Spleen (tissue), 13 donors: ENCODE measurements at places on chromosomes 4 and X. TPM values are rescaled to one million over a fixed set of nuclear protein-coding genes. Genes with fewer than 3 reads are reported as not detected.

Gene CYSLTR1
- total RNA-seq = 16.8 TPM

Gene NDNF
- not detected for total RNA-seq

Gene FAM9B
- total RNA-seq = not detected

DNA sequence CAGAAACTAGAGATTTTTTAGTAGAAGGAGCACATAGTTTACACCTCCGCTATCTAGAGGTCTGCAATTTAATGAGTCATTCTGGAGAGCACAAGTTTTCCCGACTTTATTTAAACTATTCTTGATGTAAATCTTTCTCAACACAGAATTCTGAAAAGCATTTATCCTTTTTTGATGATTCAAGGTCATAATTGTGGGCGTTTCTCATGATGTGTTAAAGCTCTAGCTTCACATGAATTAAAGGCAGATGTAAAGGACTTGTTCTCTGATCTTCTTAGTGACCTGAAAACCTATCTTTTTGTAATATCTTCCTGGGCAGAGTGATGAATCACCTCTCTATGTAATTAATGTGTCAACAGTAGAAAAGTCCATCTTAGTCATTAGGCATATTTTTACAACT, 128.8 kb downstream of the COMMD8 start:
- H3K36me3 ChIP-seq = no peaks in the 10 kb centered on the region
- H3K27ac ChIP-seq = no peak overlapping the region
- no peak overlapping the region for H3K4me3 ChIP-seq
- no peak for DNase-seq
- H3K27me3 ChIP-seq = no peaks in the 10 kb centered on the region

Gene ADH7
- not detected for total RNA-seq

Gene POLA1
- 10.4 TPM for total RNA-seq

Gene POF1B
- total RNA-seq = 3.8 TPM

Gene RNF128
- total RNA-seq = 0.60 TPM

- no peak for DNase-seq
- no peaks in the 10 kb centered on the region for H3K36me3 ChIP-seq
- peak overlapping the region; percentile 77 for H3K27ac ChIP-seq
- H3K4me3 ChIP-seq = no peak overlapping the region
- no peaks in the 10 kb centered on the region for H3K27me3 ChIP-seq
- H3K4me1 ChIP-seq = peaks cover 61% of the 10 kb centered on the region
These were observed 90.4 kb upstream of the RASGEF1B start for GRCh38 chr4:81562093-81562492.

DNA sequence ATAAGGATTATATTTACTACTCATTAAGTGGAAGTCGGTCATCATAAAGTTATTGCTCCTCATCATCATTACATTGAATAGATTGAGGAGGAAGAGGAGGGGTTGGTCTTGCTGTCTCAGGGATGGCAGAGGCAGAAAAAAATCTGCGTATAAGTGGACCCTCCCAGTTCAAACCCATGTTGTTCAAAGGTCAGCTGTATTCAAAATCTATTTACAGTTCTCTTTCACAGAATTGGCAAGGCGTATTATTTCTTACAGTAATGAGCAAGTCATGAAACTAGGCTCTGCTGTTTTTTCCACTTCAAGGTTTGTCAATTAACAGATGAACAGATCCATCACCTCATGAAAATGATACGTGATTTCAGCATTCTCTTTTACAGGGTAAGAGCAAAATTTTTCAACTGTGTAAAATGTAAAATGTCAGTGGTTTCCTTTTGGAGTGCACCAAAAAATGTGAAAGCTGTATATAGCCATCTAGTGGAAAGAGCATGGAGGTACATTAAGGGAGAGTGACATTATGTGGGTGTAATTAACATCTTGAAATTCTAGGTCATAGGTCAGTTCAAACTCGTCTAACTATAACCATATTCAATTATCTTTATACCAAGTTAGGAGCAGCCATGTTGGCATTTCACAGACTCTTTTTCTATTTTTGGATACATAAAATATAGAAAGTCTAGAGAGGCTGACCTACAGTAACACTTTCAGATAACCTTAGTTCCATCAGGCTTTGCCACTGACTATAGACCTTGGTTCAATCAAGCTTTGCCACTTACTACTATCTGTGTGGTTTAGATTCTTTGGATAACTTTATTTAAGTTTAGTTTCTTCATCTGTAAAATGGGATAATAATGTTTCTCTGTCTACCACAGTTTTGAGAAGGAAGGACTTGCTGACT, 30.1 kb downstream of the NEIL3 start:
- peaks cover 5% of the 10 kb centered on the region for H3K4me1 ChIP-seq
- no peak overlapping the region for H3K4me3 ChIP-seq
- H3K27me3 ChIP-seq = no peaks in the 10 kb centered on the region
- no peak overlapping the region for H3K27ac ChIP-seq

Gene RBM3
- 361 TPM for total RNA-seq

- no peak for DNase-seq
- H3K36me3 ChIP-seq = peaks cover 13% of the 10 kb centered on the region
- H3K4me3 ChIP-seq = no peak overlapping the region
- no peaks in the 10 kb centered on the region for H3K27me3 ChIP-seq
- H3K4me1 ChIP-seq = peaks cover 14% of the 10 kb centered on the region
These were observed 22.6 kb downstream of the SLC25A4 start for GRCh38 chr4:185165605-185166063.

- no peak for DNase-seq
- no peaks in the 10 kb centered on the region for H3K36me3 ChIP-seq
- peaks cover 3% of the 10 kb centered on the region for H3K4me1 ChIP-seq
- peaks cover 7% of the 10 kb centered on the region for H3K27me3 ChIP-seq
These were observed 26.8 kb upstream of the ATXN3L start for GRCh38 chrX:13346646-13347045.

Gene SPIN2B
- 15.2 TPM for total RNA-seq

- DNase-seq = no peak
- H3K27ac ChIP-seq = no peak overlapping the region
- H3K36me3 ChIP-seq = peaks cover 98% of the 10 kb centered on the region
- no peaks in the 10 kb centered on the region for H3K4me1 ChIP-seq
- H3K27me3 ChIP-seq = no peaks in the 10 kb centered on the region
These were observed 70.3 kb upstream of the DDX60 start for GRCh38 chr4:168388890-168389289.

Gene EDA
- total RNA-seq = 3.5 TPM

DNA sequence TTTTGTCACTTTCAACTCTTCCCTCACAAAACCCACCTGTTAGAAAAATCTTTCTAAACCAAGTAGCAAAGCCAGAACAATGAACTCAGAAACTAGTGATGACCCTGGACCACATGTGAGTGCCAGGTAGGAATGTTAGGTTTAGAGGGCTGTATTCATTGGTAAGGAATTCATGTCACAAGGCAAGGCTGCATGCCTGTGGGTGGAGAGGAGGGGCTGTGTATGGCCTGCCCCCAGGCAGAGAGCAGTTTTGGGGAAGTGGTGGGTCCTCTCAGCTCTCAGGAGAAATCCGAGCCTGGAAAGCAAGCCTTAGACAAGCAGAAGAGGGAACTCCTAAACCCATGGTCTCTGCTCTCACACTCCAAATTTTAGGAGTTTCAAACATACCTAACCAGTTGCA, 2.4 kb downstream of the RNF175 start:
- peaks cover 5% of the 10 kb centered on the region for H3K4me1 ChIP-seq
- H3K27me3 ChIP-seq = no peaks in the 10 kb centered on the region
- DNase-seq = no peak
- H3K36me3 ChIP-seq = no peaks in the 10 kb centered on the region

Gene DDIT4L
- 0.43 TPM for total RNA-seq

DNA sequence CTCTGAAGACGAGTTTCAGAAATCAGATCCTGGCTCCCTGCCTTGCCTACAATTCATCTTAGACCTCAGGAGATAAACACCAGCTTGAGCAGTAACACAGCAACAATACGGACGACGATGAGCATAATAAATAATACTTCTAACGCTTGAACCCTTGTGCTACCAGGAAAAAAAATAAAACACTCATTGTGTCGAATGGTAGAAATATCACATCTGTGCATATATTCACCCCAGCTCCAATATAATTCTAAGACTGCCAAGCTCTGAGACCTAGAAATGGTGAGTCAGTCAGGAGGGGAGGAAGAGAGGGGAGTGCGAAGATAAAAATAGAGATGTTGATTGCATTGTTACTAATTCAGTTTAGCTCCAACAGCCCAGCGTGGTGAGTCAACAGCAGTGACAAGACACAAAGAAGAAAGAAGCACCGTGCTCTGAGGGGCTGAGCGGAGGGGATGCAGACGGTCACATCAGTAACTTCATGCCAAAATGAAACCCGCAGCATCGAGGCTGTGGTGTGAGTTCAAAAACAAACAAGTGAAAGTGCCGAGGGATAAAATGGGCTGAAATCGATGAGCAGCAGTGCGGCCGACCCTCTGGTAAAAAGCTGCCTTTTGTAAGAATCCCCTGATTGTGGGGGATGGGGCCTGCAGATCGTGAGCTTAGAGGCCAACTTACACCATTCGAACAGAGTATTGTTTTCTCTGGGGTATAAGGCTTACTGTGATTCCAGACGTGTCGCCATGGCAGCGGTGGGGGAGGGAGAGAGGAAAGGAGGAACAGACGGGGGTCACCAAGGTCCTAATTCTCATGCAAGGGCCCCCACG, 150.4 kb downstream of the MGST2 start:
- peaks cover 25% of the 10 kb centered on the region for H3K4me1 ChIP-seq
- H3K36me3 ChIP-seq = no peaks in the 10 kb centered on the region
- peak overlapping the region; percentile 45 for H3K27ac ChIP-seq
- no peak for DNase-seq
- peak overlapping the region; percentile 10 for H3K4me3 ChIP-seq
- no peaks in the 10 kb centered on the region for H3K27me3 ChIP-seq

DNA sequence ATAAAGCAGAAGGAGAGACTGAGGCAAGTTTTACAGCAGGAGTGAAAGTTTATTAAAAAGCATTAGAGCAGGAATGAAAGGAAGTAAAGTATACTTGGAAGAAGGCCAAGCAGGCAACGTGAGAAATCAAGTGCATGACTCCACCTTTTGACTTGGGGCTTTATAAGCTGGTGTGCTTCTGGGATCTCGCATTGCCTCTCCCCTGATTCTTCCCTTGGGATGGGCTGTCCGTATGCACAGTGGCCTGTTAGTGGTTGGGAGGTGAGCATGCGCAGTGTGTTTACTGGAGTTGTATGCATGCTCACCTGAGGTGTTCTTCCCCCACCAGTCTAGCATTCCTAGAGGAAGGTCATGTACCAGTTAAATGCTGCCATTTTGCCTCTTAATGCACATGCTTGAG, 29.1 kb upstream of the C1QTNF7 start:
- no peaks in the 10 kb centered on the region for H3K36me3 ChIP-seq
- no peaks in the 10 kb centered on the region for H3K27me3 ChIP-seq

DNA sequence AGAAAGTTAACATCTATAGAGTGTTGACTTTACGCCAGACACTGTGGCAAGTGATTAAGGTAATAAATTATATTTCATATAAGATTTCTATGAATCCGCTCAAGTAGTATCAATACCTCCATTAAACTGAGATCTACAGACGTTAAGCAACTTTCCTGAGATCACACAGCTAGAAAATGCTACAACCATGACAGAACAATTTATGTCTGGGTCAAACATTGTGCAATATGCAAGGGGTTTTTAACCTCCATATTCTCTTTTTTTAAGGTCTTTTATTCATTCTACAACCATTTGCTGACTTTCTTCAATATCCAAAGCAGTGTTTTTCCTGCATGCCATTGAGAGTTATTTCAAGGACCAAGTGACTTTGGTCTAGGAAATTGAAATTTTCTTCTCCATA, 10.9 kb downstream of the ASB5 start:
- no peaks in the 10 kb centered on the region for H3K27me3 ChIP-seq
- no peaks in the 10 kb centered on the region for H3K4me1 ChIP-seq
- no peak overlapping the region for H3K4me3 ChIP-seq
- no peak overlapping the region for H3K27ac ChIP-seq
- no peak for DNase-seq

Gene TRPC5OS
- not detected for total RNA-seq

GRCh38 chr4:26310264-26310663, 10.6 kb upstream of the RBPJ start:
- H3K36me3 ChIP-seq = no peaks in the 10 kb centered on the region
- no peaks in the 10 kb centered on the region for H3K27me3 ChIP-seq
- no peak overlapping the region for H3K27ac ChIP-seq
- peaks cover 8% of the 10 kb centered on the region for H3K4me1 ChIP-seq
- no peak for DNase-seq

Gene DCAF8L2
- total RNA-seq = not detected

- no peaks in the 10 kb centered on the region for H3K36me3 ChIP-seq
- H3K4me3 ChIP-seq = no peak overlapping the region
- no peak overlapping the region for H3K27ac ChIP-seq
- no peak for DNase-seq
- no peaks in the 10 kb centered on the region for H3K27me3 ChIP-seq
- H3K4me1 ChIP-seq = no peaks in the 10 kb centered on the region
These were observed 141.6 kb upstream of the NPY2R start for GRCh38 chr4:155066871-155067270.

Gene ATP1B4
- total RNA-seq = not detected

DNA sequence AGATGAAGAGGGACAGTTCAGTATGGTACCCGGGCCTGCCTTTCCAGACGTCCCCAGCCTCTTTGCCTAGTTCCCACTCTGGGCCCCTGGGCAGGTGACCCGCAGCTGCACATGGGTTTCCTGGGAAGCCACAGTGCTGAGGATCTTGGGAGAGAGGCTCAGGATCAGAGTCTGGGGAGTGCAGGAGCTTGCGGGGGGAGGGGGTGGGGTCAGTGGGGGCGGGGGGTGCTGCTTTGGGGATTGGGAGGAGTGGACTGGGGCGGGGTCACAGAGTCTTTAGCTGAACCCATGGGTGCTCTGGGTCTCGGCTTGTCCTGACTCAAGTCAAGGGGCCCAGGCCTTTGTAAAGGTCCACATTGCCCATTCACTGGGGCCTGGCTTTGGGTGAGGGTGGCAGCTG, 63.6 kb downstream of the TBL1X start:
- no peak overlapping the region for H3K27ac ChIP-seq
- H3K27me3 ChIP-seq = no peaks in the 10 kb centered on the region
- no peak overlapping the region for H3K4me3 ChIP-seq

Gene PFKFB1
- not detected for total RNA-seq

- no peak overlapping the region for H3K4me3 ChIP-seq
- no peak for DNase-seq
These were observed 60.1 kb downstream of the GRIA2 start for GRCh38 chr4:157280673-157281072.

GRCh38 chrX:67613366-67613765, 69.5 kb downstream of the AR start:
- no peaks in the 10 kb centered on the region for H3K27me3 ChIP-seq
- H3K4me1 ChIP-seq = no peaks in the 10 kb centered on the region
- no peak for DNase-seq
- H3K36me3 ChIP-seq = no peaks in the 10 kb centered on the region

- no peak overlapping the region for H3K4me3 ChIP-seq
- no peak for DNase-seq
- no peaks in the 10 kb centered on the region for H3K36me3 ChIP-seq
- H3K27me3 ChIP-seq = no peaks in the 10 kb centered on the region
- peaks cover 12% of the 10 kb centered on the region for H3K4me1 ChIP-seq
These were observed 134.1 kb downstream of the PJA1 start for GRCh38 chrX:69031181-69031580.

- no peaks in the 10 kb centered on the region for H3K4me1 ChIP-seq
- H3K27ac ChIP-seq = no peak overlapping the region
- DNase-seq = no peak
- no peak overlapping the region for H3K4me3 ChIP-seq
- no peaks in the 10 kb centered on the region for H3K36me3 ChIP-seq
These were observed 154.3 kb upstream of the EDNRA start for GRCh38 chr4:147326591-147326990.

Gene NEXMIF
- total RNA-seq = 1.2 TPM

GRCh38 chr4:2981256-2981819, 18.0 kb downstream of the GRK4 start:
- no peak for DNase-seq
- H3K27me3 ChIP-seq = no peaks in the 10 kb centered on the region
- no peak overlapping the region for H3K4me3 ChIP-seq
- H3K4me1 ChIP-seq = no peaks in the 10 kb centered on the region

GRCh38 chr4:21592970-21593670, 355.5 kb downstream of the KCNIP4 start:
- DNase-seq = no peak
- H3K27ac ChIP-seq = no peak overlapping the region
- H3K36me3 ChIP-seq = no peaks in the 10 kb centered on the region

Gene TAPT1
- total RNA-seq = 49.8 TPM
